Lung (tissue), 17 donors: ENCODE measurements at places on chromosomes 2 and 18.
A peak's percentile ranks its signal among the peaks of the same experiment; 100 is the strongest.

DNA sequence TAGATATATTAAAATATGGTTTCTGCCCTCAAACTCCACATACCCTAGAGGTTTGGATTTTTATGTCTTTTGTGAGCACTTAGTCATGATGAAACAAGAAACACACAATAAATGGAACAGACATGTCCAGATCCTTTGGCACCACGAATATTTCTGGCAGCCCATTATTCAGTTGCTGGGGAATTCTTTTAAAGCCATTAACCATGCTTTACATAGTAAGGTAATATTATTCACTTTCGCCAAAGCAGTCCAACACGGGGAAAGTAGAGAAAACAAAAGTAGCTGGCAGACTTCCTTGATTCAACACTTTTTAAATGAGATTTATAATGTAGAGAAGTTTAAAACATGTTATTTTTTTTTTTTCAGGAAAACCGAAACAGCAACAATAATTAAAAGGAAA is 235.4 kb downstream of the PIEZO2 start:
- DNase-seq: no peak

- no peak for DNase-seq
These were observed 270.4 kb upstream of the TMEFF2 start for GRCh38 chr2:192465141-192465540.

GRCh38 chr18:57583297-57583835 is 3.1 kb downstream of the FECH start:
- DNase-seq: no peak

GRCh38 chr2:25844089-25844488 is 34.2 kb downstream of the ASXL2 start:
- no peak for DNase-seq

GRCh38 chr2:113150258-113150601 is 22.8 kb downstream of the IL1RN start:
- DNase-seq: no peak

- DNase-seq: no peak
These were observed 110.1 kb downstream of the BAZ2B start for GRCh38 chr2:159506202-159506601.

DNA sequence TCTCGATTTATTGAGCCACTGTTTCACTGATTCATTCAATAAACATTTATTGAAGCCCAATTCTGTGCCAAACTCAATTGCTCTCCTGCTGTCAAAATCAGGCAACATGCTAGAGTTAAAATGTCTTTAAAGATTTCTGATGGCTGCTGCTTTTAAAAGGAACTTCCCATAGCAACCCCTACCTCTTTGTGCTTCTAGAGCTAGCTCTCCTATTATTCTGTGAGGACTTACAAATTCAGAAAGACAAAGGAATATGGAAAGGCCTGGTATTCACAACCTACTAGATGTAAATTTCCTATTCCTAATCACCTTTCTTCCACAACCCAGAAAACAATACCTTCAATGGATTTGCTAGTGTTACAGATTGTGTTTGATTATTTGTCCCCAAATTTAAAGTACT is 395.5 kb downstream of the NRXN1 start:
- no peak for DNase-seq

DNA sequence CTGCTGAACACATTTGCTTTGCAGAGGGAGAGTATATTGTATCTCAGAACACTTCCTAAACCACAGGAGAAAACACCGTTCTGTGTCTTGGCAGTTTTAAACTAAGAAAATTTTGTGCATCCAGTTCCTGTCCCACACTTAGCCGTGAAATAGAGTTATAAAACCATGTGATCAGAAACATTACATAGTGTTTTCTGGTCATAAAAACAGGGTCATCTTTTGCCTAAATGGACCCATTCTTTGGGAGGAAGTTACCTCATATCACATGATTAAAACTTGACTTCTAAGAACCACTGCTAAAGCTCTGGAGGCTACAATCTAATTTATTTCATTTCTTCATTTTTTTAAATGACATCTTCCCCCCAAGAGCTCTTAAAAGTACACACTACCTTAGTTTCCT is 138.7 kb downstream of the PAX3 start:
- no peak for DNase-seq

GRCh38 chr2:23249348-23249747 is 135.6 kb upstream of the KLHL29 start:
- DNase-seq: no peak

DNA sequence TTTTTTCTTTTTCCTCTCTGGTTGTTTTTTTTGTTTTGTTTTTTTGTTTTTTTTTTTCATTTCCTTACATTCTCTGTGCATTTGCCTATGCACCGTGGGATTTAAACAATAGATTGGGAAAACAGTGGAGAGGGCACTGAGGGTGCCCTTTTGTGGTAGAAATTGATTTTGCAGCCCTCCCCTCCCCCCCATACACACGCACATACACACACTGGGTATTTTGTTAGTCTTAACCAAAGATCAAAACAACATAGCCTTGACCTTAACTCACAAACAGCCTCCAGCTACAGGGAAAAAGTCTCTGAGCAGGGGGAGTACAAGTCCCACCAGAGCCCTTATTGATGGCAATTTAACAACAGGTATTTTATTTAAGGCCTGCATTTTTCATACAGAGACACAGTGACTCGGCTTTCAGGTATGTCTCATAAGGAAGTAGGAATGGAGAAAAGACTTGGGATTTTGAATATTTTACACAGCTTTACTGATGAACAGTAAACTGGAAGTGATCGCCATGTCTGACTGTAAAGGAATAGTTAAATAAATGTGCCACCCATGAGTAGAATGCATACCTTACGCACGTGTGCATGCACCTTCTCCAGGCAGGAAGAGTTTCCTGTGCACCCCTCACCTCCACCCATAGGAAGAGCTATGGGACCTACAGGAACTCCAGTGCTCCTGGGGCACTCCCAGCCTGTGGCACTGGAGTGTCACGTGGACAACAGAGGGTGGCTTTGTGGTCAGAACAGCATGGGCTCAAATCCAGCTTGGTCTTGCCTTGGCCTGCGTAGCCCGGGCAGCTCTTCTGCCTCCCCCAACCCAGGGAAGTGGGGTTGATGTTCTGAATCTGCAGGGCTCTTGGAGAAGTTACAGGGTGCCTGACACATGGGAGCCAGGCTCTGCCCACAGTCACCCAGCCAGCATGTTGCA is 266.4 kb downstream of the ANAPC1 start:
- DNase-seq: no peak

GRCh38 chr2:215904101-215904500 is 109.2 kb downstream of the MREG start:
- no peak for DNase-seq

GRCh38 chr2:144522897-144523595 is 3.1 kb upstream of the ZEB2 start:
- peak; percentile 63 for DNase-seq

- no peak for DNase-seq
These were observed 101.8 kb downstream of the SH3BP4 start for GRCh38 chr2:235053651-235054050.

DNA sequence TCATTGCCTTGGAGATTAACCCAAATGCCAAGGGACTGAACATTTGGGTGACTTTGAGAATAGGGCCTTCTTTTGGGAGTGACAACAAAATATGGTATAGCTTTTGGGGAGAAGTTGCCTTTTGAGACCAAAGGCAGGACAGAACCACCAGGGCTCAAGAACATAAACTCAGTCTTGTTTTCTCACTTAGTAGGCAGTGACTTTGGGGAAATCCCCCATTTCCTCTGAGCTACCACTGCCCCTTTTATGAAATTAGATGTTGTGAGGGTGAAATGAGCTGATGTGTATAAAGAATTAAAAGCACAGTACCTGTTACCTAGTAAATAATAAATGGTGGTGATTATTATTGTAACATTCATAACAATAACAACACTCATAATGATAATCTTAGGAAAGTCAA is 36.5 kb downstream of the GPD2 start:
- no peak for DNase-seq

DNA sequence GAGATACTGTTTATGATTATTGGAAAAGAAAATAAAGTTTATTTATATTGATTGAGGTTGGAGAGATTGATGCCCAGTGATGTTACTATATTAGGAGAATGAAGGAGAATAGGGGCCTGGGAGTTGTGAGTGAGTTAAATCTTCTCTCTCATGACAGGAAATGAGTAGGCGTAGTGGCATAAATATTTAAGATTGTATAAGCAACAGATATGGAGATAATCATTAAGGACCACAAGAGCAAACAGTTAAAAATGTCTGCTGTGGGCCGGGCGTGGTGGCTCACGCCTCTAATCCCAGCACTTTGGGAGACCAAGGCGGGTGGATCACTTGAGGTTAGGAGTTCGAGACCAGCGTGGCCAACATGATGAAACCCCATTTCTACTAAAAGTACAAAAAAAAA is 62.7 kb downstream of the PTRHD1 start:
- DNase-seq: no peak

DNA sequence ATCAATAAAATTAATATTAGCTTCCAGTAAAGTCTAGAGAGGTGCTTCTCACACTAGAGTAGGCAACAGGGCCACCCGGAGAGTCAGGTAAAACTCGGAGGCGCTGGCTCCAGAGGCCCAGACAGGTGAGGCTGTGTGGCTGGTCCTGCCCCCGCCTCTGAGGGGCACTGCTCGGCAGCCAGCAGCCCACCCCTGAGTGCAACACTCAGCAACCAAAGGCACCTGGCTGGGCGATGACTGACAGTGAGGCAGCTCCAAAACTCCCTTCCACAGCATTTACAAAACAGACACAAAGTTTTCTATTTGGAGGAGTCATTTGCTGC is 138.8 kb upstream of the ID2 start:
- DNase-seq: no peak

DNA sequence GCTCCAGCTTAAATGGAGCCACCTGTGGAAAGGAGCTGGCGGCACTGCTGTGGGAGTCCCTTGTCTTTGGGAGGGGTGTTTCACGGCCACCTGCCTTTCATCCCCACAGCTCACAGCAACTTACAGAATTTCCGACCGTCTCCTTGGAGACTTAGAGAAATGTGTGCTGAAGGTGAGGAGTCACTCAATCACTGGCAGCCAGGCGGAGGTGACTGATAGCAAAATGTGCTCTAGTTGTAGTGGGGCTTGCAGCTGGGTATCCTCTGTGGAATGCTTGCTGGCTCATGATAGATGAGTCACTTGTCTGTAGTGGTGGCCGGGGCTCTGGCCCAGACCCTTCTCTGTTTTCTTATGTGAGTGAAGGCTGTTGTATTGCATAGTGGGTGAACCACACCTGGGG is 110.7 kb downstream of the SH3RF3 start:
- DNase-seq: no peak

DNA sequence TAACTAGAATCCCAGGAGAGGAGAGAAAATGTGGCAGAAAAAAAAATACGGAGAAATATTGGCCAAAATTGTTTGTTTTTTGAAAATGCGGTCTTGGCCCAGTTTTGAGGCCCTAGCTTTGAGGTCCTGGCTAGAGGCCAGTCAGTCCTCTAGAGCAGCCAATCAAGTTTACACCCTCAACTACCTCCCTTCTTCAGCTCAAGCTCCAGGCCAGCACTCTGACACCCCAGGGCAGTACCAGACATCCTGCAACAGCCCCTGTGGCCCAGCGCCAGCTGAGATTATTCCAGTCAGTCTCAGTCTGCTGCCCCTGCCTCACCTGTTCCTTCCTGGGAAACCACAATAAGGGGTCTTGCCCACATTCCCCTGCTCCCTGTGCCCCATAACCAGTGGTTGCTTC is 107.7 kb downstream of the UGGT1 start:
- DNase-seq: peak; percentile 89

- no peak for DNase-seq
These were observed 329.5 kb downstream of the CDH2 start for GRCh38 chr18:27847412-27847811.

- no peak for DNase-seq
These were observed 61.1 kb downstream of the ASB1 start for GRCh38 chr2:238487652-238488346.

- DNase-seq: peak; percentile 7
These were observed 77.4 kb downstream of the HDAC4 start for GRCh38 chr2:239323447-239323846.

GRCh38 chr2:144796164-144796563 is 276.2 kb upstream of the ZEB2 start:
- DNase-seq: peak; percentile 72

DNA sequence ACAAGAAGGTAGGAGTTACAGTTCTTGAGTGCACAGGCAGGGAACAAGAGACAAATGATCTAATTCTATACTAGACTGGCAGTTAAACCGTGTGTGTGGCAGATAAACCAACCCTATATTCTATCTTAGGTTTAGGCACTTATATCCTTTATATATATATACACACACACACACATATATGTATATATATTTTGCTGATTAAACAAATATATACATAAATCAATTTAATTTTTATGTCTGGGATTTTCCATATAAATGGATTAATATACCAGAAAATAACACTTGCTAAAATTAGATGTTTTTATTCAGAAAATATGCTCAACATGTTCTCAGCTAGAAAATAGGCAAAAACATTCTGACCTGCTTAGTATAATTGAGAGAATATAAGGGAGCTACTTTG is 887.9 kb upstream of the KLHL29 start:
- no peak for DNase-seq

GRCh38 chr18:63681449-63682340 is 20.0 kb upstream of the SERPINB3 start:
- DNase-seq: no peak

DNA sequence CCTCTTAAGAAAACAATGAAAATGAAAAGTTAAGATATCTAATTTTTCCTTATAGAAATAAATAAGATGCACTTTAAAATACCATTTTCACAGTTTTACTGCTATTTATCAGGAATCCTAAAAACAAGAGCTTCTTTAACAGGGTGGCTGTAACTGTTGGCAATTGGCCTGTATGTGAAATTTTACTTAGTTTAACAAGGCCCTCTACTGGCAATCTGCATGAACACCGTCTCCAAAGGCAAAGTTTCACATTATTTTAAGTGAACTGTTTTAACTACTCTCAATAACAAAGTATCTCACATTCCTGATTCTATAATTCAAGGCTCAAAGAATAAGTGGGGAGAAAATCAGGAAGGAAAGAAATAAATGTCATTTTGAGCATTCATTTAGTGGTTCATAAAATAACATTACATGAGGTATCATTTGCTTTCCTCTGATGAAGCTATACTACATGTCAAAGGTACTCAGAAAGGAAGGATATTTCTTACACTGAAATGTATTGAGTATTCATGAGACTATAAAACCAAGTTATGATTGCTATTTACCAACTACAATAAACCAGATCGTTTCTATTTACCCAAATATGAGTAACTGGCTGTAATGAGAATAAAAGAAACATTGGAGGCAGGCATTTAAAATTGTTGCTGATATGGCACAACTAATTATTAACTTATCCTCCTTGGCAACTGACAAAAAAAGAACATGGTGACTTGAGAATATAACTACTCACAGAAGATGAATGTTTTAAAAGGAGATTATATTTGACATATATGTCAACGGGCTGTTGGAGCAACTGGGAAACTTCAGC is 7.0 kb downstream of the NCKAP5 start:
- DNase-seq: peak; percentile 94
